Retina (tissue), 1 donor: ENCODE measurements at places on chromosomes 12 and 14.
A peak's percentile ranks its signal among the peaks of the same experiment; 100 is the strongest.

- no peak for DNase-seq
Measured at GRCh38 chr12:52873513-52873831, 24.7 kb upstream of the KRT78 start.

DNA sequence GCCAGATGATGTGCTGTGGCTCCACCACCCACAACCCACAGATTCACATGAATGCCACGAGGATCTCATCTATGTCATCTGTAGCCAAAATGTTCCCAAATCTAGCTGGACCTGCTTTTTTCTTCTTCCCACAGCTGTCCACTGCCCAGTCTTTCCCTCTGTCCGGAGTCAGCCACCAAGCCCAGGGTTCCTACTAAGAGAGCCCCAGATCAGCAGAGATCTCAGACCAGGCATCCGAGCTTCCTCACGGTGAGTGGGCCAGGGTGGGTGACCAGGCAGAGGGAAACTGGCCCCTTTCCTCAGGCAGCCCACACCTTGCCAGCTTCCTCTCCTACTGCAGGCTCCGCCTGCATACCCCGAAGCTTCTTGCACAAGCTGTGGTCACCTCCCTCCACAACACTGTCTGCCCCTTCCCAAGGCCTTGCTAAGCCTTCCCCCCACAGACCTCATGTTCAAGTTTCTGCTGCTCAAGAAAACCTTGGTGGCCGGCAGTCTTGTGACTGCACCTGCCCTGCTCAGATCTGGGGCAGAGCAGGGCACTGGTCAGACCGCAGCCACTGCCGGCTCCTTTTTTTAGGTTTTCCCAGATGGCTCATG is 81.4 kb downstream of the ACTN1 start:
- no peak for DNase-seq

- DNase-seq: peak; percentile 22
Measured at GRCh38 chr12:16531621-16532020, 74.3 kb downstream of the LMO3 start.

- DNase-seq: no peak
Measured at GRCh38 chr14:91207008-91207407, 37.5 kb downstream of the GPR68 start.

DNA sequence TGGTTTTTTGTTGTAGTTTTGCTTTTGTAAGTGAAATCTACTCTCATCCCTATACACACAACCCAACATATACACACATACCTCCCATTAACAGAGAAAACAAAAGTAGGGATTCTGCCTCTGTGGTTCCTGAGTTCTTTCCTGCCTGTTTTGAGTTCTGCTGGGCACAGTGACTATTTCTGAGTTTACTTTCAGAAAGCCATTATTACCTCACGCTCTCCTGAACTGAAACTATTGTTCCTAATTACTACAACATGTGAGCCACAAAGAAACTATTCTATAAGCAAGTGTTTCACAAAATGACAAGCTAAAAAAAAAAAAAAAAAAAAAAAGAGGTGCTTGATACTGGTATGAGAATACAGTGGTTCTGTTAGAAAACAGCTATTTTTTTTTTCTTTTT is 110.9 kb downstream of the ALG10B start:
- DNase-seq: no peak

- no peak for DNase-seq
Measured at GRCh38 chr12:105272152-105272551, 36.2 kb upstream of the APPL2 start.

DNA sequence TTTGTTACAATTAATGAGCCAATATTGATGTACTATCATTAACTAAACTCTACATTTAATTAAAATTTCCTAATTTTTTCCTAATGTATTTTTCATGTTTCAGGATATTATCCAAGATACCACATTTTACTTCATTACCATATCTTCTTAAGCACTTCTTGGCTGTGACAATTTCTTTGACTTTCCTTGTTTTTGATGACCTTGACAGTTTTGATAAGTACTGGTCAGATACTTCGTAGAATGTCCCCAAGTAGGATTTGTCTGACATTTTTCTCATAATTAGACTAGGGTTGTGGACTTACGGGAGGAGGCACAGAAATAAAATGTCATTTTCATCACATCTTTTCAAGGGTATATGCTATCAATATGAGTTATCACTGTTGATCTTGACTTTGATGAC is 700.9 kb downstream of the BCL11B start:
- DNase-seq: no peak

GRCh38 chr14:105817971-105818711 is 291.8 kb downstream of the TMEM121 start:
- no peak for DNase-seq

- no peak for DNase-seq
Measured at GRCh38 chr14:57085801-57086200, 182.9 kb downstream of the EXOC5 start.

- no peak for DNase-seq
Measured at GRCh38 chr12:70353780-70354660, 12.1 kb upstream of the KCNMB4 start.

DNA sequence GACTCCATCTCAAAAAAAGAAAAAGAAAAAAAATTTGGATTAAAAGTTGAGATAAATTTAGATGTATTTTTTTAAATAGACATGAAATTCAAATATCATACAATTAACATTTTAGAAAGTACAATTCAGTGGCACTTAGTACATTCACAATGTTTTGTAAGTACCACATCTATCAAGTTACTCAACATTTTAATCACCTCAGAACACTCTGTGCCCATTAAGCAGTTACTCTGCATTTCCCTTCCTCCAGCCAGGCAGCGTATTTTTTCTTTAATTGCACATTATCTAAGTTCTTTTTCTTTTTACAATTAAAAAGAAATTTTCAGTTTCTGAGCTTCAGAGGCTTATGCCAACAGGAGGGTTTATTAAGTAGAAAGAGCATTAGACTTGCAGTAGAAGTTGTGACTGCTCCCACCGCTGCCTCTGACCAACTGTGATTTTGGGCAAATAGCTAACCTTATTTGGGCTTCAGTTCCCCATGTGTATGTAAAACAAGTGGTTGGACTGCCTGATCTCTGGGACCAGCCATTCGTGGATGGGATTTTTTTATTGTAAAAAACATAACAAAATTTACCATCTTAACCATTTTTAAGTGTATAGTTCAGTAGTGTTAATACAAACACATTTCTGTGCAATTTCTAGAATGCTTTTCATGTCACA is 65.7 kb downstream of the WNK1 start:
- no peak for DNase-seq

GRCh38 chr14:59028476-59029202 is 159.8 kb upstream of the DAAM1 start:
- peak; percentile 84 for DNase-seq

- no peak for DNase-seq
Measured at GRCh38 chr14:75249958-75250336, 28.7 kb upstream of the FOS start.

DNA sequence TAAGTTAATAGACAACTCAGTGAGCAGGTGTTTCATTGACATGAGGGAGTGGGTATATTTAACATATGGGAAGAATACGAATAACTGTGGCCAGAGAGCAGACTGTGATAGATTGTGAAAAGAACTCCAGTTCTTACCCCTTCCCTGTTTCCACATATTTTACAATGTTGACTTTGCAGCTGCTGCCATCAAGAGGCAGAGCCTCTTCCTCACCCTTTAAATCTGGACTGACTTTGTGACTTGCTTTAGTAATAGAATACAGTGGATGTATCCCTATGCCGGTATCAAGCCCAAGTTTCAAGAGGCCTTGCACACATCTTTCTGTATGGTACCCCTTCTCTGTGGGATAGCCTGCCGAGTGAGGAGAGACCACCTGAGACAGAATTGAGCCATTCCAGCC is 356.7 kb downstream of the ETNK1 start:
- no peak for DNase-seq

- no peak for DNase-seq
Measured at GRCh38 chr14:73166399-73166798, 30.1 kb downstream of the PSEN1 start.

DNA sequence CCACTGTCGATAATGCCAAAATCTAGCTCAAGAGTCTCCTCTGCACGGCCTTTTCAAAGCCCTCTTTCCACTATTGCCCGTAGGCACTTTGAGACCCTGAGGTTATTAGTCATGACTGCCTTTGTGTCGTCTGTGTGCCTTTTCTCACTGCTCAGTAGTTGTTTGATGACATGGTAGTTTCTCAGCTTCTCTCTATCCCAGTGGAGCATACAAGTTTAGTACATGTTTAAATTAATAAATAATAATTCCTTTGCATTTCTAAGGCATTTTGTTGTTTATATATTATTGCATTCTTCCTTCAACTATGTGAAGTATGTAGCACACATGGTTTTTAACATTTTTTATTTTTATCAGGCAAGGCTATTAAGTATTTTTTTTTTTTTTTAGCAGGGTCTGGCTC is 458.1 kb downstream of the PCNX1 start:
- no peak for DNase-seq

- no peak for DNase-seq
Measured at GRCh38 chr12:68918960-68919359, 14.0 kb downstream of the CPM start.

DNA sequence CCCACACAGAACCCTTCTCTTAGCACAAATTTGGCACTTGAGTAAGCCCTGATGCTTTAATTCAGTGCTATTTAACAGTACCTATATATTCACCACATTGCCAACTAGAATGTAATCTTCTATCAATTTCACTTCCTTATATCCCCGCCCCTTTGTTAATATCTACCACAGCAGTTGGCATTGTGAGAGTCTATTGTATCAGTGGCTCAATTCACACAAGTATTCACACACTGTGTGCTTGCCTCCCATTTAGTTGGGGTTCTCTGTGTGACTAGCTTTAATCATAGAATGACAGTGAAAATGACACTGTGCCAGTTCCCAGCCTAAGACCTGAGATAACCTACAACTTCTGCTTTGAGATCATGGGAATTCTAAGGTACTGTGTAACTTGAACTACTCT is 103.1 kb downstream of the SEC23A start:
- no peak for DNase-seq

- DNase-seq: peak; percentile 97
Measured at GRCh38 chr14:37172024-37172869, at the start of gene SLC25A21. TSS of gene SLC25A21 (minus strand) at chr14:37172606.

DNA sequence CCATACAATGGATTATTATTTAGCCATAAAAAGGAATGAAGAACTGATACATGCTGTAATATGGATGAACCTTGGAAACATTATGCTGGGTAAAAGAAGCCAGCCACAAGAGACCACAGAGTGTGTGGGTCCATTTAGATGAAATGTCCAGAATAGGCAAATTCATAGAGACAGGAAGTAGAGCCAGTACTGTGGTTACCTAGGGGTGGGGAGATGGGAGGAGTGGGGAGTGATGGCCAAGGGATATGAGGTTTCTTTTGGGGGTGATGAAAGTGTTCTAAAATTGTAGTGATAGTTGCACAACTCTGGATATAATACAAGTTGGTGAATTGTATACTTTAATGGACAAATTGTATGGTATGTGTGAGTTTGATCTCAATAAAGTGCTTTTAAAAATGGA is 18.6 kb downstream of the JDP2 start:
- no peak for DNase-seq

GRCh38 chr12:117027251-117028086 is 71.7 kb downstream of the TESC start:
- DNase-seq: no peak

GRCh38 chr12:116880213-116880816 is 926 bp downstream of the HRK start:
- no peak for DNase-seq

DNA sequence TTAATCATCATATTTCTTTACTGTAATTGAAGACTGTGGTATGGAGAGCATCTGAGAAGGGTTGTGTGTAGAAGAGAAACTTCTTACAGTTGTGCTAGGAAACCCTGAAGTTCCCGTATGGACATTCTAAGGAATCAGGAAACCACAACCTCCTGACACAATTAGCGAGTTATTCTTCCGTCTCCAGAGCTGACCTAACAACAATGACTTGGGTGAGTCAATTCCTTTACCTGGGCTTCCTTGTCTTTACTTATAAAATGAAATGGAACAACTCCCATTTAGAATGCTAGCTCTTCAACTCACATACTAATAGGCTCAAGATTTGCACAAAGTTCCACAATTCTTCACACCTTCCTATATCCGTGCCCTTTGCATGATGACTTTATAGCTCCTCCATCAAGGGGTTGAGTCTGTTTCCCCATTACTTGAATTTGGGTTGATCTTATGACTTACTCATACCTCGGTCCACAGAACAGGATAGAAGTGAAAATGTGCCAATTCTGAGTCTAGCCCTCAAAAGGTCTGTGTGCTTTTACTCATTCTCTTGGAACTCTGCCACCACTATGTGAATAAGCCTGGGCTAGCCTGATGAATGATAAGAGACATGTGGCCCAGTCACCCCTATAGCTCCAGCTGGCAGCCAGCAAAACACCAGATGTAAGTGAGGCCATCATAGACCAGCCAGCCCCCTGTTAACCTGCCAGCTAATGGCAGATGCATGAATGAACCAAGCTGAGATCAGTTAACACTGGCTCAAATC is 459.4 kb downstream of the ETNK1 start:
- DNase-seq: no peak

DNA sequence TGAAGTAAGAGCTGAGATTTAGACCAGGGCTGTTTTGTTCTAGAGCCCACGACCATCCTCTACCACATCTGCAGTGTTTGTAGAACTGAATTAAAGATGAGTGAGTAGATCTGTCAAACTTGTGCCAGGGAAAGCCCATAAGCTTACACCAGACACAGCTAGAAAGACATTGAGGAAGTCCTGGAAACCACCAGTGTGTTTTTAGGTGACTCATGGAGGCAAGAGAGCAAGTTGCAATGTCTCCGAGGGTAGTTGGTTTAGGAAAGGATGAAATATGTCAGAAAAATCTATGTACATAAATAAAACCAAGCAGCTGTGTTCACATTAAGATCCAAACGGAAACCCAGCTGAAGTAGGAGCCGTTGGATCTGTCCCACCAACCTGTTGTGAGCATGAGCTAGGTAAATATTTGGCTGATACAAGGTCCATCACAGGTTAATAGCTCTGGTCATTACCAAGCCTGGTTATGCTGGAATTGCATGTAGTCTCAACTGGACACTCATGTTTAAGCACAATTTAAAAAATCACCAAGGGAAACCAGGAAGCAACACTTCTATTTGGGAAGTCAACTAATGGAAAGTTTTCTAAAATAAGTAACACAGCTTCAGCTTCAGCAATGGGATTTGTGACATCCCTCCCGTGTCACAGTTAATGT is 49.9 kb upstream of the PLEKHG3 start:
- no peak for DNase-seq

GRCh38 chr12:50220363-50220995 is 53.3 kb upstream of the CERS5 start:
- DNase-seq: no peak

DNA sequence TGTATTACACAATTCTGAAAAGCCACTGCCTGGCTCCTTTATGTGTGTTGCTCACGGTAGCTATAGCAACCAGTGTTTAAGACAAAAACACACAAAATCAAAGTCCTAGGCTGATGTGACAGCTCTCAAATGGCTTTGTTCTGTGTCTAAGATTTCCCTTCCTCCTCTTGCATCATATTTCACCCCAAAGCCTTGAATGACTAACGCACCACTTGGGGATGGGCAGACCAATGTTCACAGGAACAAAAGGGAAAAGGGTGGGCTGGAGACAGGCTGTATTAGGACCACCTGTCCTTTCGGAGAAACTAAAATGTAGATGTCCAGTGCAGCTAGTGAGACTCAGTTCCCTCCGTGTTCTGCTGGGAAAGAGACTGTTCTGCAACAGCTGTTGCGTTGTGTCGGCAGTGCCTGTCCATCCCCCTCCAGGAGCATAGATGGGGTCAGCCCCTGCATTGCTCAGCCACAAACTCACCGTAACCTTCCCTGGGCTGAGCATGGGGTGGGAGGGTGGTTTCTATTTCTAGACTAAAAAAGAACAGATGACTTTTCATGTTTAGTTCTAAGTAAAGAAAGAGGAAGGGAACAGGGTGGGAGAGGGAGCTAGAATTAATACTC is 26.8 kb upstream of the DAAM1 start:
- peak; percentile 60 for DNase-seq

GRCh38 chr12:41121374-41121773 is 66.7 kb upstream of the PDZRN4 start:
- no peak for DNase-seq
